Activated CD4-positive, alpha-beta T cell treated with anti-CD3 and anti-CD28 coated beads, Interleukin-2, amount 10 ng/mL, durations not matched to agents 24 days and 14 days (primary cell): ENCODE measurements at places on chromosomes 16 and 17. TPM values are rescaled to one million over a fixed set of nuclear protein-coding genes. Genes with fewer than 3 reads are reported as not detected.

The TP53TG3D gene
- total RNA-seq = 0.35 TPM in 1 of 2 replicates, not detected in the other

The P4HB gene
- 458 and 507 TPM in 2 replicates for total RNA-seq

The TPSG1 gene
- not detected in 2 replicates for total RNA-seq

The HASPIN gene
- 25.1 and 25.3 TPM in 2 replicates for total RNA-seq

The KRT32 gene
- not detected in 2 replicates for total RNA-seq

The NRN1L gene
- 0.63 TPM in 1 of 2 replicates, not detected in the other for total RNA-seq

The KRTAP17-1 gene
- not detected in 2 replicates for total RNA-seq

The NUDT16L1 gene
- total RNA-seq = 35.4 and 36.1 TPM in 2 replicates

The LRRC46 gene
- 0.33 and 0.44 TPM in 2 replicates for total RNA-seq

The SPN gene
- 157 and 165 TPM in 2 replicates for total RNA-seq

The SRL gene
- not detected in 2 replicates for total RNA-seq

The DCTPP1 gene
- 167 and 176 TPM in 2 replicates for total RNA-seq

The KRTAP4-9 gene
- not detected in 2 replicates for total RNA-seq

The IGFALS gene
- total RNA-seq = 0.12 TPM in 1 of 2 replicates, not detected in the other

The APOBR gene
- total RNA-seq = 4.0 and 4.1 TPM in 2 replicates

The HS3ST3B1 gene
- total RNA-seq = 19.6 and 20.8 TPM in 2 replicates

The TNK1 gene
- 5.3 and 5.5 TPM in 2 replicates for total RNA-seq

The HEXIM1 gene
- 47.3 and 48.0 TPM in 2 replicates for total RNA-seq

The TBC1D3 gene
- total RNA-seq = not detected in 2 replicates

The ZFP3 gene
- total RNA-seq = 1.9 and 2.6 TPM in 2 replicates

The CDR2L gene
- total RNA-seq = 1.4 and 1.8 TPM in 2 replicates

The GFAP gene
- not detected in 2 replicates for total RNA-seq

The HSD11B2 gene
- 3.5 and 5.2 TPM in 2 replicates for total RNA-seq

The ACSM2B gene
- not detected in 2 replicates for total RNA-seq

The KRTAP4-6 gene
- not detected in 2 replicates for total RNA-seq

The TAC4 gene
- total RNA-seq = not detected in 2 replicates

The ZNF232 gene
- total RNA-seq = 17.4 and 19.8 TPM in 2 replicates
